Stimulated activated CD4-positive, alpha-beta T cell treated with anti-CD3 and anti-CD28 coated beads, Interleukin-1b, Interleukin-23, amount 100 ng/mL, for 1 hour (primary cell): ENCODE measurements at places on chromosomes 12 and 14.

GRCh38 chr12:37672655-37673260 lies 643.8 kb upstream of the ALG10B start:
- no peak for DNase-seq

DNA sequence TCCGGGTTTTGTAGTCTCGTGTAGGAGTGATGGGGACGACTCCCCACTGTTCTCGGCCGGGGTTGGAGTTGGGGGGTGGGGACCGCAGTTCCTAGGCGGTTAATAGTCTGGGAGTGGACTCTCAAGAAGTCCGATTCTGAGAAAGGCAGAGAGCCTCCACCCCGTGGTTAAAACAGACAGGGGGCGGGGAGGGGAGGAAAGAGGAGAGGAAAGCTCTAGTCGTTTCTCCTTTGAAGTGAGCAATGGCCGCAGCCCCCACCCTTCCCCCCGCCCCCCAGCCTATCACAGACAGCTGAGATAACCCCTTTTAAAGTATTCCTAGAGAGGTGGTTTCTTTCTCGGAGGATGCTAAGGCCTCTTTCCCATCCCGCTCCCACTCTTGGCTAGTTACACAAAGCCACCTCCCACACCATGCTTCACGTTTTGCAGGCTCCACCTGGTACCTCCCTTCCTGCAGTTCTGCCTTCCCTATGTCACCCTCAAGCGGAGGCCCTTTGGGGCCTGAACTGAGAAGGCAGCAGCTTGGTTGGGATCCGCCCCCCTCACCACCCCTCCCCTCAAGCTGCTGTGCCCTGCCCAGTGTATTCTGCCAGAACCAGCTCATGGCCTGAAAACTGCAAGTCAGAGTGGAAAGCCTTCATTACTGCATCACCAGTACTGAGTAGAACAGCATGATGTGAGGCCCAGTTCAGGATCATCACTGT lies 853 bp downstream of the USP5 start:
- no peak for DNase-seq

- no peak for DNase-seq
Observed at GRCh38 chr12:57534991-57535543, 11.9 kb downstream of the DCTN2 start.

GRCh38 chr12:41762691-41763090 lies 382.0 kb downstream of the GXYLT1 start:
- no peak for DNase-seq

DNA sequence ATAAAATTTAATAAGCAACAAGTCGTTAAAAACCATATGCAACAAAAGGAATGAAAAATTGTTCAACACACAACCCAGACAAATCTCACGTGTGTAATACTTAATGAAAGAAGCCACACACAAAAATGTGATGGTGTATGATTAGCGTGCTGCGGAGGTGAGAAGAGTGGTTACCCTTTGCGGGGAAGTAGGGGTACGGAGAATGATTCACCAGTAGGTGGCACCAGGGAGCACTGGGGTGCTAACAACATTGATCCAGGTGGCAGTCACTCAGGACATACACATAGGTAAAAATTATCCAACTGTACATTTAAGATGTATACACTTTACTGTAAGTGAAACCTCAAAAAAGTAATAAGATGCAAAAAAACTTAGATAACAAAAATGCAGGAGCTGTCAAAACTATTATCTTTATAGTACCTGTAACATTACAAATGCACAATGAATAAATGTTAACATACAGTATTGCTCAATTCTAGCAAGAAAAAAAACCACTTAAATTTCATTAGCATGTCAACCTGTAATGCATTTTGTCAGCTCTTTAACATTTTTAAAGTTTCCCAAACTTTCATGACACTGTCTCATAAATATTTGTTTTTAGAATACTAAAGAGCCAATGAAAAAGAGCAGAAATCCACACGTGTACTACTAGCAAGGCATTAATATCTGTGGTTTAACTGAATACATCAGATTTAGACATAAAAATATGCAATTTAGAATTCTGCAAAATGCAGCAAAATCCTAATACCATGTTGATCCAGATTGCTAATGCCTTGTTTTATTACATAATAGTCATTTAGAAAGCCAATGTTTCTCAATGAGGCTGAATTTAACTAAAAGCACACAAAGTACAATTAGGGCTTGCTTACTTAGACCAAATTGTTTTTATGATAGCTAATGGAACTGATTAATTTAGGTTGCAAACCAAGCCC lies 46.7 kb downstream of the TMCC3 start:
- DNase-seq = peak; percentile 7

DNA sequence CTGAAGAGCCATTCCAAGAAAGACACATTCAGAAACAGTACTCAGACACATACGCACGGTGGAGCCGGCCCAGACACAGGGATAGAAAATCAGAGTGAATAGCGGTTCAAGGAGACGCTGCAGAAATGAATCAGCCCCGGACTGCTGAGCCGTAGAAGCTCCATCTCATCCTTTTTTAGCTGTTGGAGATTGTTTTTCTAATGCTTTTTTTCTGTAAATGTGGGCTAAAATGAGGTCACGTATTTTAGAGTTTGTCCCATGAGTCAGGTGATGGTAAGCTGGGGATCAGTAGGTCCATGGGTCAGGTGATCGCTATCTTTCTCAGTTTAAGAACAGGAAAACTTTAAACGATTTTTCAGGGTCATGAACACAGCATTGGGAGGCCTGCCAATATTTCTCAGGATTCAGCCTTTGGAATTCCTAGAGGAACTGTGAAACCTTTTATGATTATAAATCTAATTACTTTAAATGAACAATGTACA lies 202.4 kb downstream of the ITPR2 start:
- DNase-seq = no peak

- DNase-seq = no peak
Observed at GRCh38 chr12:112349431-112349830, 32.8 kb downstream of the HECTD4 start.

DNA sequence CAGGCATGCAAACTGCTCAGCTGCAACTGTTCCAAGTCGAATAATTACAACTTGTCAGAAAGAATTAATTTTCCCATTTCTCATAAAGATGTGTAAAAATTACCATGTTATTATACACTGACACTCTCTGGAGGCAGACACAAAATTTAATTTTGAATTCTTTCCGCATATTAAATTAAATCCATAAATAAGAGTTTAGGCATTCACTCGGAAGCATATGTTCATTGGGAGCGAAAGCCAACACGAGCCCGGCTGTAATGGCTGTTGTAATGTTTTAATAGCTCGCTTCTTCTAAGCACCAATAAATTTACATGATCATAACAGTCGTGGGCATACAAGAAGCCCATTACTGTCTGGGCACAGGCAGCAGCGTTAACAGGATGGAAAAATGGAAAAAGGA lies 189.6 kb upstream of the SOX5 start:
- no peak for DNase-seq

GRCh38 chr12:8566525-8566924 lies 25.8 kb upstream of the CLEC4E start:
- no peak for DNase-seq
